ENCODE measurements at places on chromosomes 13 and 19. TPM values are rescaled to one million over a fixed set of nuclear protein-coding genes. Genes with fewer than 3 reads are reported as not detected.
A peak's percentile ranks its signal among the peaks of the same experiment; 100 is the strongest.

GRCh38 chr19:36051637-36052036, 2.4 kb downstream of the THAP8 start:
- DNase-seq: no peak

DNA sequence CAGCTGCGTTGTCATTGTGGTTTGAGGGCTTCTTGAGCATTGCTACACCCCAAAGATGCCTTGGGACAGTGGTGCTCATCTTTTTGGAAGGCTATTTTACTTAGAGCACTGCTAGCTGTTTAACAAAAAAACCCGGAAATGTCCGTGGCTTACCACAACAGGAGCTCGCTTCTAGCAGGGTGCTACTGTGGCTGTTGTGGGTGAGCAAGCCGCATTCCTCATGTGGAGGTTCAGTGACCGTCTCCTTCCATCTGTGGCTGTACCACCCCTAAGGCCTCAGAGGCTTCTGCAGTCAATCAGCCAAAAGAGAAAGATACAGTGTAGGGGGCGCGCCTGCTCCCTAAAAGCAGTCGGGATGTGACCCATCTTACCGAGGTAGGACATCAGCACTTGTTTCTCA, 1004.2 kb downstream of the UQCRFS1 start:
- no peak for DNase-seq

PABPC3 gene
- total RNA-seq: 0.11 TPM

GRCh38 chr13:91426913-91427312, 28.5 kb downstream of the GPC5 start:
- no peak for DNase-seq

ZNF829 gene
- total RNA-seq: 2.5 TPM

GRCh38 chr13:73090116-73090822, 31.5 kb downstream of the KLF5 start:
- peak; percentile 44 for DNase-seq

TOMM40 gene
- 78.6 TPM for total RNA-seq

- no peak for DNase-seq
These were observed 22.9 kb downstream of the TLE2 start for GRCh38 chr19:3006075-3006767.

GRCh38 chr13:40024204-40024966, 368.9 kb downstream of the COG6 start:
- DNase-seq: no peak

DNA sequence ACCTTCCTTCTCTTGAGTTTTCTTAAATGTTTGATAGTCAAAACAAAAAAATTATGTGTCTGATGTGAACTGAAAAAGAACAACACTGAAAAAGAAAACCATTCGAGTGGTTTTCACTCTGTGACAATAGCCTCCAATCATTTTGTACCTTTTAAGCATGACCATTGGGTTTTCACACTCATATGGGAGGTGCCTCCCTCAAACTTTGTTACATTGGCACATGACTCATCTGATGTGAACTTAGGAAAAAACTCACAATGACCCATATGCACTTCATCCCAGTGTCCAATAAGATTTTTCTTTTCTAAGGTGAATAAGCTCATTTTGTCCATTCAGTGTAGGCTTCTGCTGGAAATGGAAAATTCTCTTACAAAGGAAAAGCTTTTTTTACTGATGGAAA, 66.6 kb upstream of the XPO4 start:
- no peak for DNase-seq

REEP6 gene
- total RNA-seq: 0.60 TPM

- DNase-seq: no peak
These were observed 29.6 kb upstream of the CEACAM21 start for GRCh38 chr19:41546386-41546789.

DNA sequence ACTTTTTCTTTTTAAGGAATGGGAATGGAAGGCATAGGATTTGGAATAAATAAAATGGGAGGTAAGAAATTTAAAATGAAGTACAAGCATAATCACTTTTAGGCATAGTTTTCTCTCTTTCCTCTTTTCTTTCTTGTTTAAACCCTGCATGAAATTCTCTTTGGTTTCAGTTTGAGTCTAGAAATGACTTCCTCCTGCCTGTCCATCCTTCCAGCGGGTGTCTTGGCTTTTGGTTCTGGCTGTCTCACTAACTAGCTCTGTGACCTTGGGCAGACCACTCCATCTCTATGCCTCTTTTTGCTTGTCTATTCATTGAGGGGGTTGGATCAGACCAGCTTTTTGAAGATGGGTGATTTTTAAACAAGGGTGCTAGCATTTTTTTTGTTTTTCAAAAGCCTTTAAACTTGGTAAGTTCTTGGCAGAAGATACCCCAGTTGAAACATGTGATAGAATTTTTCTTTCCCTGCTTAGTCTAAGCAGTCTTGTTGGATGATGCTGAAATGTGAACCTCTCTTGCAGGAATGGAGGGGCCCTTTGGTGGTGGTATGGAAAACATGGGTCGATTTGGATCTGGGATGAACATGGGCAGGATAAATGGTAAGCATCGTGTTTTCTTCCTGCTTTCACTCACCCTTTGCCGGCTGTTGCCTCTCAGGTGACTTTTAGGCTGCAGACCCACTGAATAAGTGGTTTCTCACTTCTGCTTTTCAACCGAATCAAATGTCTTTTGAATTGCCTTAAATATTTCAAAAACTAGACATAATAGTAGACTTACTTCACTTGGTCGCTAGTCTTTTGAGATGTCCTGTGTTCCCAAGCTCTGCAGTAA, 28.6 kb downstream of the PRAM1 start:
- no peak for DNase-seq

CEACAM19 gene
- total RNA-seq: 1.5 TPM

DNA sequence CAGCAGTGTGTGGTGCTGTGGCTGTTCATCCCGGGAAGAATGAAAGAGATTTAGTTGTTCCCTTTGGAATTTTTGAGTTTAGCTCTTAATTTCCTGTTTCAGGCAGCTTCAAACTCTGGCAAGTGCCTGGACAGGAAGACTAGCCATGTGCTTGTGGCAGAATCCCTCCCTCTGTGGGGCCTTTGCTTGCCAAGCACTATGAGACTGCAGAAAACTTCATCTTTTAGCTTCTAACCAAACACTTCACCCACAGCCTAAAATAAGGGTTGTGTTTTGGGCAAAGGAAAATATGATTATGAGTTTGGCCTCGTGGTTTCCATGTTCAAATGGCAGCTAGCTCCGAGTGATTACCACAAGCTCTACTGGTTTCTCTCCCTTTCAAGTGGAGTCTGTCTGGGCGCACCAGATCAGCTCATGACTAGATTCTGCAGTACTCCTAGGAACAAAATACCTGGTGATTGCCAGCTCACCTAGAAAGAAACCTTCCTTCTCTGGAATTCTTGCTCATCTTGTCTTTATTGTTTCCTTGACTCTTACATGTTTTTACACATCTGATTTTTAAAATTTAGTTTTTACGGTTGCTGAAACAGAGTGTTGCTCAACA, 707.5 kb downstream of the SLITRK6 start:
- no peak for DNase-seq

- DNase-seq: no peak
These were observed 5.1 kb downstream of the ZNF784 start for GRCh38 chr19:55619286-55619685.

DNA sequence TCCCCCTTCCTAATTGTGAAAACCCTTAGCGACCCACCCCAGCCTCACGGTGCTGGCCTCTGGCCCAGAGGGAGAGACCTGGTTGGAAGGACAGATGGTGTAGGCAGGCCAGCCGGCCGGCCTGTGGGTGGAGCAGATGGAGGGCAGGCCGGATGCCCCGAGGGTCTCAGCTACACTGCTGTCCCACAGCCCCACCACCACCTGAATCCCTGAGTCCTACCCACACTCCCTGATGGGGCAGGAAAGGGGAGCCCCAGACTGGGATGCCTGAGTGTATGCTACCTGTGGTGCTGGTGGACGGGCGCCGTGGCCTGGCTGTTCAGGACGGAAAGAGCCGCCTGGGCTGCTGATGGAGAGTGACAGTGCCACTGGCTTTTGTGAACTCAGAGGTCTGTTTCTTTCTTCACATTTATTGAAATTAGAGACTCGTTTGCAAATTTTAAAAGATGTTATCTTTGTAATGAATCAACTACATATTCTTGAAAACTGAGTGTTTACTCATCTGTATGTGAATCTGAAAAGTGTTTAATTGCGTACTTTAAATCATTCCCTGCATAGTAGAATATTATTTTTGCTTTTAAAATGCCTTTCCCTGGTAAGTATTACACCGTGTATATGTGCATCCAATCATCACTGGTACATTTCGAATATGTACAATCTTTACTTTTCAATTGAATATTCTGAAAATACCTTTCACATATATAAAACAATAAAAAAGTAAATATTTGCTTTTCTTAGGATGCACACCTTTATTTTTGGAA, 35.7 kb downstream of the TFDP1 start:
- DNase-seq: no peak

PSG7 gene
- not detected for total RNA-seq

DNA sequence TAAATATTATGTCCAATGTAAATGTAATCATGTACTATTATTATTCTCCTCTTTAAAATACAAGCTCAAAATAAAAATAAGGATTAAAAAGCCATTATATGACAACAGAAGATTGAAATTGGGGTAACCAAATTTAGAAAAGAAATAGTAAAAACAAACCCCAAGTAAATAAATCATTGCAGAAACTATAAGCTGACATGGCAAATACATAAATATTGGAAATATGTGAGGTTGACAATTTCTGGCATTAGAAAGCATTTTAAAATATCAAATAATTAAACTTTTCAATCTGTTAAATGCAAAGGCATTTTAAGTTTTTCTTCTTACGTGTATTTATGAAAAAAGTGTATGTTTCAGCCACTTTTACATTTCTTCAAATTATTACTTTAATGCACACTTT, 394.7 kb upstream of the DACH1 start:
- DNase-seq: no peak

GRCh38 chr19:35040826-35041547, 534 bp upstream of the HPN start:
- no peak for DNase-seq

DNA sequence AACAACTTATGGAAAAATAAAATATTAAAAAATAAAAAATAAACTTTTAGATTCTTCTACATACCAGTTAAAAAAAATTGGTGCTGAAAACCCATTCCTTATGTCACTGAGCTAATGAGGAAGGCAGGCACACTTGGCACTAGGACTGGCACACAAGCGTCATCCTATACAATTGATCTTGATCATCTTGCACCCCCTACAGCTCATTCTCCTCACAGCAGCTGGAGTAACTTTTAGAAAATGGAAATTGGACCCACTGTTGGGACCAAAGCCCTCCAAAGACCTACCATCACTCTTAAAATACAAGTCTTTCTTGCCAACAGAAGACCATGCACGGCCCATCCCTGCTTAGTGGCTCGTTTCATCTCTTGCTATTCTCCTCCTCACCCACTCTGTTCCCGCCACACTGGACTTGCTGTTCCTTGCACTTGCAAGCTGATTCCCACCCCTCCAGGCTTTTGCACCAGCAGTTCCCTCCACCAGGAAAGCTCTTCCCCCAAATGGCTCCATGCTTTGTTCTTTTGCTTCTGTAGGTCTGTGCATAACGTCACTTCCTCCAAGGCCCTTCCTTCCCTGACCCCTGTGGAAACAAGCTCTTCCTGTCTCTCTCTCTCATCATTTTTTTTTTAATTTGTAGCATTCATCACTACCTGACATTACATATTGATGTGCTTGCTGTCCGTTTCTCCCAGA, 11.6 kb downstream of the CTU1 start:
- DNase-seq: no peak

DNA sequence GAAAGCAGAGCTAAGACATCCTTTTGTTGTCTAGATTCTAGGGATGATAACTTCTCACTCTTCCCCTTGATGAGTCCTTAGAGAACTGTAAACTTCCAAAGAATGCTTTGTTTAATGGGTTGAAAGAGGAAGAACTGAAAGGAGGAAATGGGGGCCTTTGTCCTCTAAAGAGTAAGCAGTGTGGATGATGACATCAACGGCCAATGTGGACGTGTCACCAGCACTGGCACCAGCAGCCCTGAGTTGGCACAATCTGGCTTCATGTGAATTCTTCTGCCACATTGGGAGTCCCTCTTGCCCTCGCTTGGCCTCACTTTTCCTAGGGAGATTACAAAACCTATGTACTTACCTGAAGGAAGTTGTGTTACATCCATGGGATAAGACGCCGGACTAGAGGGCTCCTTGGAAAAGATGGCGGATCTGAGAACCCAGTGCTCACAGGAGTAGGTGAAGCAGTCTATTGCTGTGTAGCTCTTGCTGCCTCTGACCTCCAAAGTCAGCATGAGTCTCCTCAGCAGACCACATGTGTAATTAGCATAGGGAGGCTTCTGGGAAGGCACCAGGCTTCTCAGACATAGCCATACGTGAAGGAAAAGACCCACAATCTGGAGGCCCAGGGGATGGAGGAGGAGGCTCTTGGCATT, 62.8 kb downstream of the RGCC start:
- DNase-seq: no peak

- no peak for DNase-seq
These were observed 79.7 kb downstream of the STARD13 start for GRCh38 chr13:33205804-33206221.

DNA sequence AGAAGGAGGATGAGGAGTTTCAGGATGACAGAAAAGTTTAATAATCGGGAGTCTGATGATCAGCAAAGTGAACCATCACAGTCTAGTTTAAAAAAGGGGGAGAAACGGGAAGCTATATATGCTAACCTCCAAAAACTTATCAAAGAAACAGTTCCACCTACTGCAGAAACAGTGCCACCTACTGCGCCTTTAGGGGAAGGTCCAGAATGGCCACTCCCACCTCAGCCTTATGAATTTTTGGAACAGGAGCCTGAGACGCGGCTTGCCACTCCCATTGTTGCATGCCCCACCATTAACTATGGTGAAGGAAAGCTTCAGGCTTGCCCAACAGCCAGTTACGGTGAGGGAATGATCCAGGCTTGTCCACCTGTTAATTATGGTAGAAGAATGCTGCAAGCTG, 929.0 kb downstream of the SLITRK6 start:
- no peak for DNase-seq

DNA sequence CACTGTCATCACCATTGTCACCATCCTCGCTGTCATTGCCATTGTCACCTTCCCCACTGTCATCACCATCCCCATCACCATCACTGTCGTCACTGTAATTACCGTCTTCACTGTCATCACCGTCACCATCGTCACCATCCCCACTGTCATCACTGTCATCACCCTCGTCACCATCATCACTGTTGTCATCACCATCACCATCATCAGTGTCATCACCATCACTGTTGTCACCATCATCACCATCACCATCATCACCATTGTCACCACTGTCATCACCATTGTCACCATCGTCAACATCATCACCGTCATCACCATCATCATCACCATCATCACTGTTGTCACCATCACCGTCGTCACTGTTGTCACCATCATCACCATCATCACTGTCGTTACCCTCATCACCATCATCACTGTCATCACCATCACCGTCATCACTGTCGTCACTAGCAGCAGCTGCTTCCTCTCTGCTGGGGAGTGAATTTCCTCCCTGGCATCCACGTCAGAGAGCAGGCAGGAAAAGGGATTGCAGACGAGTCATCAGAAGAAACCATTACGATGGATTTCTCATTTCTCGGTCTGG, 27.3 kb downstream of the TMEM255B start:
- no peak for DNase-seq

FUZ gene
- total RNA-seq: 34.9 TPM

GRCh38 chr19:46503848-46504453, 8.3 kb upstream of the PNMA8B start:
- DNase-seq: no peak

SYT5 gene
- total RNA-seq: not detected

APOE gene
- total RNA-seq: 0.53 TPM

- no peak for DNase-seq
These were observed 17.1 kb downstream of the MIER2 start for GRCh38 chr19:327291-328024.

GRCh38 chr19:39166571-39167391, 30.0 kb upstream of the NCCRP1 start:
- no peak for DNase-seq
